Retinal pigment epithelial cell (primary cell): ENCODE measurements at places on chromosomes 2 and 18.

GRCh38 chr2:205850611-205851010 is 168.3 kb downstream of the NRP2 start:
- no peak for DNase-seq

- no peak for DNase-seq
Measured at GRCh38 chr2:100641125-100641435, 78.3 kb downstream of the PDCL3 start.

GRCh38 chr2:202090530-202090929 is 17.5 kb downstream of the KIAA2012 start:
- DNase-seq = no peak

- DNase-seq = peak; percentile 76
Measured at GRCh38 chr18:34493099-34493544, 217.0 kb upstream of the DTNA start.

DNA sequence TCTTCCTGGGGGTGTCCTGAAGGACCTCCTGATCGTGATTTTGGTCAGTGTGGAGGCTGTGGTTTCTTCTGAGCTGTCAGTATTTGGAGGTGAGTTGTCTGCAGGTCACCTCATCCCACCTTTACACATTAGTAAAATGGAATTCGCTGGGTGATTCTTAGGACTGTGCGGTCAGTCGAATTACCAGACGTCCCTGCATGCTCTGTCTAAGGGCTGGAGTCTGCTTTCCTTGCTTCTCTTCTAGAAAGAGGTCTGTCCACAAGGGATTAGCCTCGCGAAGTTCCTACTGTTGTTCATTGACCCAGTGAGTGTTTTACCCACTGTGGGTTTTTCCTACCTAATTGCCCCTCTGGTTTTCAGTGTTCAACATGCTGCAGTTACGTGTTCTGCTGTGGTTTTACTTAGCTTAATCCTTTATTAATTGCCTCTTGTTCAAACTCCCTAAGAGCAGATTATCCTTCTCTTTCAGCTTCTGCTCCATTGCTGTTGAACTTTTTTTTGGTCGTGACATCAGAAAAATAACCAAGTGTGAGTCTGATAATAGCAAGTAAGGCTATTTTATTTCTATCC is 183.4 kb downstream of the NEDD4L start:
- DNase-seq = peak; percentile 92

DNA sequence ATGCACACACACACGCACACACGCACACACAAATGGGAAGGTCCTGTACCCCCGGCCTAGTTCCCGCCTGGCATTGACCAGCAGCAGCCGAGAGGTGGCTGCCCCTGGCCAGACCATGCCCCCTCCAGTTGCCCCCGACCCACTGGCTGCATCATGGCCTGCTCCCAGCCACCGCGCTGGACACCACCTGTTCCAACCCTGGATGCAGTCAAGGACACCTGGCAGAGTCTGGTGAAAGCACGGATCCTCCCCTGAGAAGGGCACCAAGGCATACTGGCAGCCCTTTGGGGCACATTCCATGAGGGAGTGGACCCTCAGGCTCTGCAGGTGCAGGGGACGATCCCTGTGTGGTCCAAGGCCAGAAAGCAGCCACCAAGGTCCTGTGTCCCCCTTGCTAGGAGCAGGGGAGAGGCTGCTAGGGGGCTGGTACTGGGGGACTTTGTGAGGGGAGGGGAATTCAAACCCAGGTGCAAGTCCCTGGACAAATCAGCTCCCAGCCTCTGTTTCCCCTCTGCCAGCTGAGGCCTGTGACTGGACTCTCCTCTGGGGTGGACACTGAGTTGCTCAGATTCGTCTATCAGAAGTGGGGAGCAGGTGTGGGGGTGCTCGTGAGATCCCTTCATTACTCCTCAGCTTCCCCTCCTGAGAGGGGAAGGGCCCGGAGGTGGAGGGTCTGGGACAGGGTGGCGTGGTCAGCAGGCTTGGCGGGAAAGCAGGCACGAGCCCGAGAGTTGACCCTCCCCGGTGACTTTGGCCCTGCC is 3.5 kb downstream of the ESPNL start:
- no peak for DNase-seq

- DNase-seq = no peak
Measured at GRCh38 chr2:74620671-74621070, 27.5 kb downstream of the M1AP start.

GRCh38 chr2:42923580-42924417 is 131.4 kb upstream of the HAAO start:
- no peak for DNase-seq

GRCh38 chr18:63477200-63477599 is 442 bp downstream of the SERPINB5 start:
- no peak for DNase-seq
